ENCODE measurements at places on chromosomes 2 and 18.

GRCh38 chr2:873651-874580 is 76.7 kb upstream of the SNTG2 start:
- no peak for DNase-seq

DNA sequence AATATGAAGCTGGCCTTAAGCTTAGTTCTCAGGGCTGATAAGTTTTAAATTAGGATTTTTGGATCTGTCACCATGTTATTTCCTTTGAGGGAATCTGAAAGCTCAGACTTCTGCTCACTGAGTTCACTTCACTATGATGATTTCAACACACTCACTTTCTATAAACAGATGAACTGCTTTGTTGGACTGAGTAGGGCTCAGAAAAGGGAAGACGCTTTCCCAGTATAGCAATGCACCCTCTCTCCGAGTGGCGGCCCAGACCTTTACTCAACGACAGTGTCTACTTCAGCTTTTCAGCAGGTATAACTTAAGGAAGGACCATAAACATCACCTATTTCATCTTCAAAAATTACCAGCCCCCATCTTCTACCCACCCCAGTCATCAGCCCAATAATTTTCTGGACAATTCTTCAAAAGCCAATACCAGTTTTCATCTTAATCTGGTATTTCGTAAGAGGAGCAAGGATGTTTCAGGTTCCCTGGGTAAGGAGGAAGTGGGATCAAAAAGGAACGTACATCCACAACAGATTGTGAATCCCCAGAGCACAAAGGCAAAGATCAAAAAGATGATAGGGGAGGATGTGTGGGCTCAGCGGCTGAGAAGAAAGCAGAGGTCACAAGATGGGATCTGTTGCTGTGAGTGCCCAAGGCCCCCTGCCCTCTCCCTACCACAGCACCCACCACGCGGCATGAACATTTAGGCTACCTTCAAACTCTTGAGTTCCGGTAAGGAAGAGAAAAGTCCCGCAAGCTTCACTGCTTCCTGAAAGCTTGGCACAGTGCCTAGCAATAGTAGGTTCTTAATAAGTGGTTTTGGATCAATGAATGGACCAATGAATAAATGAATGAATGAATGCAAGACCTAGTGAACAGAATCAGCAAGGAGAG is 41.9 kb downstream of the LPIN2 start:
- DNase-seq, result no peak

GRCh38 chr2:43318791-43319190 is 92.4 kb upstream of the ZFP36L2 start:
- no peak for DNase-seq

DNA sequence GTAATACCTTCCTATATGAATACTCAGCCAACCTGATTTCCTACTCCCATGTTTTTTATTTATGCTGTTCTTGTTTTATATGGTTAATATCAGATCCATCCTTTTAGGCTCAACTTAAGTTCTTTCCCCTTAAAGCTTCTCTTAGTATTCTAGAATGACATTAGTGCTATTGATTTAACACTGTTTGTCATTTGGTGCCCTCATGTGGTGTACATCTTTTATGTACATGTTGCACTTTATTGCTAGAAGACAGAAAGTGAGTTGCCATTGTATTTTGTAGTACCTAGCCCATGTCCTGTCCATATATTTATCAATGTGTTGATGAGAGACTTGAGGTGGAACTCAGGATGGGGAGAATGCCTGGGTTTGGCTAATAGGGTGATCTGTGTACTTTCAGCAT is 2.5 kb downstream of the HTRA2 start:
- DNase-seq, result peak; percentile 40

DNA sequence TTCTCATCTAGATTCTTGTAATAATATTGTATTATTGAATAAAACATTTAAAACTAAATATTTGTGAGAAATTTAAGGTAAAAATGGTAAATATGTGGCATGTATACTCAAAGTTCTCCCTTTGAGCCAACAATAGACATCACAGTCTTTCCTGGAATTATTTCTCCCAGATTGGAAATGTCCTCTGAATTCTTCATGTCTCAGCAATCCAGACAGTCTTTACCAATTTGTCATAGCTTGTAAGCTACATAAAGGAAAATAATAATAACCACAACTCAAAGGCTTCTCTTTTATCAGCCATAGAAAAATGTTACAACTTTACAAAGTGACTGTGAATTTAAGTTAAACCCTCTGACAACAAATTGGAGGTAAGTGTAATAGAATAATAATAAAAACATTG is 784.9 kb downstream of the EPHA4 start:
- no peak for DNase-seq

DNA sequence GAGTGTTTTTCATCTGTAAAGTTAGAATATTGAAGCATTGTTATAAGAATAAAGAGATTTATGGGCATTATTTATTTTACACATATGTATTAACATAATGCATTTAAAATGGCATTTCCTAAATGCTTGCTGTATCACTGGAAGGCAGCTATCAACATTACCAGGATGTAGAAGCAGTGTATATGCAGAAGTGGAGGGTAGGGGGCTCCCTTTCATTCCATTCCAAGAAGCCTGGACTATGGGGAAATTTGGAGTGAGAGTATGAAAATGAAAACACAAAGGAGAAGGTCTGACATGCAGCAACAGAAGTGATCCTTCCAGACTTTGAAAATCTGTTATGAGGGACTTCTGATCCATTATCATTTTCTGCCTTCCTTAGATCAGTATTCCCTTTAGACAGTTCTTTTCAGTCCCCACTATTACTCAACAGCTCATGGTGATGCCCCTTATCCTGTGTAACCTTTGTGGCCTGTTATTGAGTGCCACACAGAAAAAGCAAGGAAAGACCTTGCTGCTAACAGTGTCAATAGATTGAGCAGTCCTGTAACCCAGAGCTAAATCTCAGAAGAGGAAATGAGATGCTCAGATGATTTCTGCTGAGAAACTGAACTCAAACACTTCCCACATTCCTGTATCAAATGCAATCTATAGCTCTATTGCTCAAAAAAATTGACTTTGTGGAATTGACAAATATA is 216.6 kb downstream of the HNMT start:
- no peak for DNase-seq

DNA sequence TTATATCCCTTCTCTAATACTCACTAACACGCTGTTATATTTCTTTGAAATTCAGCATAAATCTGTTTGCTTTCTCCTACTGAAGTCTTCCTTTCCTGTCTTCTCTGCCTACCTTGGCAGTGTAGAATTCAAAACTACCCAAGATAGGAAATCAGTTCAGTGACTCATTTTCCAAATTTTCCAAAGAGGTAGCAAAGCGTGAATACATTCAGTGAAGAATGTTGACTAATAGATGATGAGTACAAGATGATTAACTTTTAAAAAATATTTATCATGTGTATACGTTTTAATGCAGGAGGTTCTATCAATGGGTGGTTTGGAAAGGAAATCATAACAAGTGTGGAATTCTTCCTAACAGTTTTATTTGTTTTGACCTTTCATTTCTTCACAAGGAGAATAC is 201.9 kb upstream of the SLC8A1 start:
- no peak for DNase-seq

DNA sequence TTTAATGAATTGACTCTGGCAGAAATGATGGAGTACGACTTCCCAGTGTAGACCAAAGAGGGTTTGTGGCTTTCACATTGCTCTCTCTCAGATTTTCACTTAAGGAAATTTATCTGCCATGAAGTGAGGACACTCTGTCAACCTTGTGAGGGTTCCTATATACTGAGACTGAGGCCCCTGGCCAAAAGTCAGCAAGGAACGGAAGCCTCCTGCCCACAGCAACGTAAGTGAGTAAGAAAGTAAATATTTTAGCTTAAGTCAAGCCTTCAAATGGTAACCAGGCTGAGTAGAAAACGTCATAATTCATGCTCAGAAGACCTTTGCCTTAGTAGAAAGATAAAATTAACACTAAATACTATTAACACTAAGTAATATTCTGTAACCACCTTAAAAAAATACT is 1080.5 kb upstream of the ACVR2A start:
- DNase-seq, result no peak

DNA sequence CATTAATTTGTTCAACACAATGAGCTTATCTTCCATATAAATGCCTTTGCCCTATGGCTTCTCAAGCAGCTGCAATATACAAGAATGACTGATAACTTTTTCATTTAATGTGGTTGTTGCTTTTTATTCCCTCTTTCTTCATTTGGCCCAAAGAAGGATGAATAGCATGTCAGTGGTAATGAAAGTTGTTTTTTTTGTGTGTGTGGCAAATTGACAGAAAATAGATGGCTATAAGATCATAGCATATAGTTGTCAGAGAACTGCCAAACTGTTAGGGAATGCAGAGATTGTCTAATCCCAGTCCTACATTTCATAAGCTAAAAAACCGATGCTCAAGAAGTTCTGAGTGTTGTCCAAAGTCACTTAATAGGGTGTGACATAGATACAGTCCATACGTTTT is 244.3 kb downstream of the ACTR3 start:
- no peak for DNase-seq

GRCh38 chr2:178928077-178928476 is 120.9 kb upstream of the TTN start:
- DNase-seq, result no peak

- peak; percentile 36 for DNase-seq
Measured at GRCh38 chr2:170324640-170325046, 146.7 kb downstream of the MYO3B start.

DNA sequence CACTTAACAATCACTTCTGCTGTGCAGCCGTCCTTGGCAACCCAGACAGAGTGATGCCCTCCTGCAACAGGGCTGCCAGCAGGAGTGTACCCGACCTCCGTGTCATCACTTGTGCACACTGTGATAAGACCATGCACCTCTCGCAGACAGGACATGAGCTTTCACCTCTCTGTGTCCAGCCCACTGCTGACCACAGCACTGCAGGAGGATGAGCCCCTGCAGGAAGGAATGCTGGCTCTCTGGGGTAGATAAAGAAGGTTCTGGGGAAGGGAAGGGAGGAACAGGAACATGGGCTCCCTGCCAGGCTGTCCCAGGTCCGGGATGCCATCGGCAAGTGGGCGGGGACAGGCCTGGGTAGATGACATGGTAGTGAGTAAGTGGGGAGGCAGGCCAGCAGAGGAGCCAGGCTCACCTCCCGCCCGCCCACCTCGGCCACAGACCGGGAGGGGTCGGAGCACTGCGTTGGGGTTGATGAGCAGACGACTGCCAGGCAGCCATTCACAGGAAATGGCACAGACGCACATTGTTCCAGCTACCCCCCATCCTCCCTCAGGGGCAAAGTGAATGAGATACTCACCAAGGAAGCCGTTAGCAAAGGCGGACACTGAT is 18.6 kb upstream of the COL6A3 start:
- peak; percentile 78 for DNase-seq

DNA sequence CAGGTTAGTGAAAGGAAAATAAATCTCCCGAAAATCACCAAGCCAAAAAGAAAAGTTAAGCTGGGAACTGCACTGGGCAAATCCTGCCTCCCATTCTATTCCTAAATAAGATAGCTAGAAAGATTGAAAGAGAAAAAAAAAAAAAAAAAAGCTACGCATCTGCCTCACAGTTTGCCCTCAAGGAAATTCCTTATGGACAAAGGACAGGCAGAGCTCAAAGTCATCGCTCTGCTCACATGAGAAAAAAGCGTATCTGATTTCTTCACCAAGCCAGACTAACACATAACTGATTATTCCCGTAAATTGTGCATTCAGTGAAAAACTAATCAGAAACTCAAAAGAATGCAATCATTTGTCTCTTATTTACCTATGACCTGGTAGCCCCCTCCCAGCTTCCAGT is 50.0 kb downstream of the PUM2 start:
- no peak for DNase-seq

GRCh38 chr18:12748671-12749070 is 45.8 kb downstream of the PSMG2 start:
- no peak for DNase-seq

GRCh38 chr2:86416146-86416545 is 25.0 kb upstream of the KDM3A start:
- DNase-seq, result no peak

GRCh38 chr2:524442-524841 is 152.8 kb downstream of the TMEM18 start:
- no peak for DNase-seq

DNA sequence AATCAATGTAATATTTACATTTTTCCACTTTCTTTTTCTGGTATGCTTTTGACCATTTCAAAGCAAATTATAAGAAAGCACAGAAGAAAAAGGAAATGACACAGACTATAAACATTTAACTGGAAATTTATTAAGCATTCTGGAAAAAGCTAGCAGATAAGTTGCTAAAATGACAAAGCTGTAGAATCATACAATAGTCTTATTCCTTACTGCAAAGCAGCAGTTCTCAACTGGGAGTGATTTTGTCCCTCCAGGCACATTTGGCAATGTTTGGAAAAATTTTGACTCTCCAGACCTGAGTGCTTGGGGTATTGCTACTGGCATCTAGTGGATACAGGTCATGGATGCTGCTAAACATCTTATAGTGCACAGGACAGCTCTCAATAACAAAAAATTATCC is 75.1 kb downstream of the MBD5 start:
- DNase-seq, result peak; percentile 6

- DNase-seq, result no peak
Measured at GRCh38 chr2:85601771-85602475, 575 bp downstream of the TMEM150A start.

- DNase-seq, result no peak
Measured at GRCh38 chr18:62102221-62102620, 84.6 kb downstream of the PIGN start.

DNA sequence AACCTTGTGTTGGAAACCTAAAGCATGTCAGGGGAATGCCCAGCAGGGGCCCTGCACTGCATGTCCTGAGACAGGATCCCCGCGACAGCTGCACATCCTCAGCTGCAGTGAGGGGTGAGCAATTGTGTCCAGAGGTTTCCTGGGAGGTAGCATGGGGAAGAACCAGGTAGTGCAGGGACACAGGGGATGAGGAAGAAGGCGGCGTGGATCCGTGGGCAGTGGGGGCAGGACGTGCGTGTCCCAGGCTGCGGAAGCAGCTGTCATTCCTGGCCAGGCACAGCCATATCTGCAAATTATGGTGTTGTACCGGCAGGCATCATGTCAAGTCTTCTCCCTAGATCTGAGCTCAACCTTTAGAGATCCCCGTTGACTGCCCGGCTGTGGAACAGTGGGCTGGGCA is 238.2 kb upstream of the MYT1L start:
- DNase-seq, result no peak

DNA sequence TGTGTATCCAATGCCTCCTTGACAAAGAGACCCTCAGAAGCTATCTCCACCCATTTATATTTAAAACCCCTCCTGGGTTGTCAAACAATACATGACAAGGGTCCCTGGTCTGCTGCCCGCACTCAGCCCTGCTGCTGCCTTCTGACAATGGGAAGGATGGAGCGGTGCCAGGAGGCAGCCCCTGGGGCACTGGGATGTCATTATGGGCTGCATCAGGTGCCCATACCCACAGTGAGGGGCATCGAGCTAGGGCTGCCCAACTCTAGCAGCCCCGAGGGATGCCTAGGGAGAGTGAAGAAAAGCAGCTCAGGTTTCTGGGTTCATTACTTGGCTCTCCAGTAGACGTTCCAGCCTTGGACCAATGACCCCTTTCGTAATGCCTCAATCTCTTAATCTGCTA is 301.7 kb downstream of the ALK start:
- DNase-seq, result no peak

- no peak for DNase-seq
Measured at GRCh38 chr18:10032331-10033015, 118.7 kb downstream of the VAPA start.

- no peak for DNase-seq
Measured at GRCh38 chr2:211176514-211177141, 620.2 kb downstream of the CPS1 start.

- no peak for DNase-seq
Measured at GRCh38 chr18:49044898-49045297, 94.1 kb upstream of the SMAD7 start.

GRCh38 chr2:228321015-228321414 is 139.5 kb upstream of the SPHKAP start:
- no peak for DNase-seq

GRCh38 chr2:130372833-130373807 is 17.3 kb downstream of the PTPN18 start:
- DNase-seq, result no peak
